ENCODE measurements at places on chromosomes 1 and 21.

DNA sequence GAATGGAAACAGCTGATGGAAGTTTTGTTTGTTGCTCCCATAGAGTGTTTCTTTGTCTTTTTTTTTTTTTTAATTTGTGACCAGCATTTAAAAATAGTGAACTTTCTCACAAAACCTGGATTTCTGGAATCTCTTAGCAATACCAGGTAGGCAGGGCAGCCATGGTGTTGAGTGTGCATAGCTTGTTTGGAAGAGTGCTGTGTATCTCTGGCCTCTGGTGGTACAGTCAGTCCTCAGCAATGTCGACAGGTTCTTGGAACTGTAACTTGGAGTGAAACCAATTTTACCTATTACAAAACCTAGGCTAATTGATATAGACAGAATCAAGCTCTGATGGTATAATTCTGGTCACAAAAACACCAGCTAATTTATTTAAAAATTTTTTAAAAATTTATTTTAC lies 6.7 kb downstream of the AADACL3 start:
- DNase-seq = no peak

- DNase-seq = no peak
These were observed 31.8 kb downstream of the ZNF644 start for GRCh38 chr1:90989990-90990389.

DNA sequence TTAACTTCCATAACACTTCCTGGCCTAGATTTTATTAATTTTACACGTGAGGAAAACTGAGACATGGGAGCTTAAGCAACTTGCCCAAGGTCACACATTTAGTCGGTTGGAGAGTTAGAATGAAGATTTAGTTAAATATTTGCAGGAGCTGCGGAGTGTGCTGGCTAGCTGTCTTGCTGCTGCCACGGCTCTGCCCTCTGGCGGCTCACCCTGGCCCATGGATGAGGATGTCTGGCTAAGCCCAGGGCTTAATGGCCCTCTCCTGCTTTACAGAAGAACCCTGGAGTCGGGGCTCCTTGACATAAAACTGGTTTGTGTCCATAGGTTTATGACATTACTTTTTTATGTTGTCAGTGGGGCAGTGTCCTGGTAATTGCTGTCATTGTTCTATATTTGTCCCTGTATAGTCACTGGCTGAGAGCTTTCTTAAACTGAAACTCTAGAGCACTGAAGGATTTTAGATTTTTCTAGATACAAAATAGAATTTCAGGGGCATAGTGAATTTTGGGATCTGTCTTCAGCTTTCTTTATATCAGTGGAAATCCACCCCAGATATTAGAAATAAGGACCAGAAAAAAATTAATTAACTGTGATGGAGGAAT lies 88.9 kb upstream of the WLS start:
- no peak for DNase-seq

DNA sequence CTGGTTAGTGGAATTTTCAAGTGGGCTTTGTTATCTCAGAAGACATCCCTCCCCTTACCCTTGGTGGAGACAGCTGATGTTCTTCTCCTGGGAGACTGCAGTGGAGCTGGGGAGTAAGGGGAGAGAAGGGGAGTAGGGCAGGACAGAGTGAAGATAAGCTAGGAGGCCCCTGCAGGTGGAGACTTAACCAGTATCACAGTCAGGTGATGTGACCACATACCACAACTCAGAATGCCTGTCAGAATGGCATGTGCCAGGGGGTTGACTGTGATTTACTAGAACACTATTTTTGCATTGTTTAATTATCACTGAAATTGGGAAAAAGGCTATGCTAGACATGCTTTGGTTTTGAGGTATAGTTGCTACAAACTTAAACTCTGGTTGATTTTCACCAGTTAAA lies 124.6 kb downstream of the NRDC start:
- no peak for DNase-seq

- no peak for DNase-seq
These were observed 72.6 kb upstream of the TRABD2B start for GRCh38 chr1:48069662-48070395.

DNA sequence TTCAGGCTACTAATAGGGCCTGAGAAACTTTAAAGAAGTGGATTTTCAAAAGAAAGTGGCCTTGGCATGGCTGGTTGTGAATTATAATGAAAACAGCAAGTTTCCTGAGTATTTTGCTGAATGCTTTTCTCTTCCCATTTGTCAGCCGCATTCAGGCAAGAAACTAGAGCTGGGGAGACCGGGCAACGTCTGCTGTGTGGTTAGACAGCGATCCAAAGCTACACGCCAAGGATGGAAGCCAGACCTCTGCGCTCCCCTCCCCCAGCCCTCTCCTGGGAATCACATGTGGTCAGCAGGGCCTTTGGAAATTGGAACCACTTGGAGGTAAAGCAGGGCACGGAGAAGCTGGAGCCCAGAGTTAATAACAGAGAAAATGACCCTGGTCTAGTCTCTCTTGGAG lies 114.1 kb upstream of the CD34 start:
- DNase-seq = no peak

DNA sequence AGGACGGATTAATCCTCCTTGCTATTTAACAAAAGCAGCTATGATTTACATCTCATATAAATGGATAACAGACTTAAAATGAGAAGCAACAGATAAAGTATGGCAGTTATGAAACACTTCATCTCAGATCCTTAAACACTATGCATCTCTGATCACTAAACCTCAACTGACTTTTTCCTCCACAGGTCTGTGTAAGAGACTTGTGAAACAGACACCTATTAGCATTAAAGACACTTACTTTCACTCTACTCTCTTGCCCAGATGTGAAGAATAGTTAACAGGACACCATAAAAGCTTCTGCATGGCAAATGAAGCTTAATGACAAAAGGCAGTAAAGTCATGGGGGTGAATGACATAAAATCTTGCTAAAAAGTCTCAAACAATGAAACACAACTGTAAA lies 6.2 kb downstream of the LIN9 start:
- DNase-seq = no peak

All from stimulated activated CD8-positive, alpha-beta memory T cell treated with anti-CD3 and anti-CD28 coated beads, Interleukin-4, amount 100 ng/mL, for 4 hours (primary cell).